Upper lobe of left lung (tissue), 6 donors: ENCODE measurements at places on chromosomes 16 and 17.
A peak's percentile ranks its signal among the peaks of the same experiment; 100 is the strongest.

- no peak for DNase-seq
Measured at GRCh38 chr16:46976550-46976949, 3.1 kb upstream of the DNAJA2 start.

- peak; percentile 39 for DNase-seq
Measured at GRCh38 chr17:78736526-78737079, 45.5 kb downstream of the CYTH1 start.

GRCh38 chr16:82750068-82750467 is 123.3 kb downstream of the CDH13 start:
- DNase-seq = no peak

DNA sequence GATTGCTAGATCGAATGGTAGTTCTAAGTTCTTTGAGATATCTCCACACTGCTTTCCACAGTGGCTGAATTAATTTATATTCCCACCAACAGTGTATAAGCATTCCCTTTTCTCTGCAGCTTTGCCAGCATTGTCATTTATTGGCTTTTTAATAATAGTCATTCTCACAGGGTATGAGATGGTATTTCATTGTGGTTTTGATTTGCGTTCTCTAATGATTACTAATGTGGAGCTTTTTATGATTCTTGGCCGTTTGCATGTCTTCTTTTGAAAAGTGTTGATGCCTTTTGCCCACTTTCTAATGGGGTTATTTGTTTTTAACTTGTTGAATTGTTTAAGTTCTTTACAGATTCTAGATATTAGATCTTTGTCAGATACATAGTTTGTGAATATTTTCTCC is 36.5 kb upstream of the BCAS3 start:
- DNase-seq = no peak

DNA sequence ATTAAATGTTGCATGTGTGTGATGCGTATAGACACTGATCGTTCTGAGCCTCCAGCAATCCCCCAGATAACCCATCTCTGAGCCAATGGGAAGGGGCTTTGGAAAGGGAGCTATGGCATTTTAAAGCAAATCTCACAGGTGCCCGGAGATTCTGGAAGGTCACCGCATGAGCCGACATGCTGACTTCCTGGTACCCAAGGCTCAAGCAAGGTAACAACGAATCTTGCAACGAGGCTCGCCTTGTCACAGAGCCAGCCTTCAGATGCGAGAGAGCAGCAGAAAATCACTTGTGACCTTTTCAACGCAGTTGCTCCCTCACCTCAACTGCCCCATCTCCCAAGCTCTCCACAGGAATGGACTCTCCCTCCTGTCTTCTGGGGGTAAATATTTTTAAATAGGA is 154.8 kb upstream of the CDH5 start:
- DNase-seq = no peak

GRCh38 chr16:29708917-29709600 is 30.1 kb downstream of the QPRT start:
- no peak for DNase-seq

DNA sequence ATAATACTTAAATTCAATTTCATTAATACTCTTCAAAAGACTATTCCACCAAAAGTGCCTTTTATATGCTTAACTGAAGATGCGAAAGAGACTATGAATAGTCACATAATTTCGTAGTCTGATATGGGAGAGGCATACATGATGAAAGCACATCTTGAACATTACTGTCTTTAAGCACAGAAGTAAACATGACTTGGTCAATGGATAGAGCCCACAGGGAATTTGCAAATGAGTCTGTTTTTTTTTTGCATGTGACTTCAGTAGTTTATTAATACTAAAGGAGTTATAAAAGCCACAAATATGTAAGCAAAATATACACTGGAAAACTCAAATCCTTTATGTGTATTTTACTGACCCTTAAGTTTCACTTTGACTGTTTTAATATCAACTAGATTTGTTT is 15.9 kb downstream of the ADPRM start:
- no peak for DNase-seq

DNA sequence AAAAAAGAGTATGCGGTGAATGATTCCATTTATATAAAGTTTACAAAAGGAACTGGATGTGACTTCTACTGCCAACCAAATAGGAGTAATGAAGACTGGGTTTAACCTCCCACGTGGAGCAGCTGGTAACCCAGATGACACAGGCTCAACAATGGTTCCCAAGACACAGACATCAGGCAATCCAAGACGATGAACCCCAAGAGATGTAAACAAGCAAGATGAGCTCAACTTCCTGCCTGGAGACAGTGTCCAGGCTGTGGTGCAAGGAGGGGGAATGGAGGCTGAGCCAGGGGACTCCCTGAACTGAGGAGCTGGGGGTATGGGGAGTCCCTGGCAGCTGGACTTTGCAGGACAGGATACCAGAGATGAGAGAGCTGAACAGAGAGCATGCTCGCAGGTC is 104.7 kb downstream of the LITAF start:
- DNase-seq = no peak

DNA sequence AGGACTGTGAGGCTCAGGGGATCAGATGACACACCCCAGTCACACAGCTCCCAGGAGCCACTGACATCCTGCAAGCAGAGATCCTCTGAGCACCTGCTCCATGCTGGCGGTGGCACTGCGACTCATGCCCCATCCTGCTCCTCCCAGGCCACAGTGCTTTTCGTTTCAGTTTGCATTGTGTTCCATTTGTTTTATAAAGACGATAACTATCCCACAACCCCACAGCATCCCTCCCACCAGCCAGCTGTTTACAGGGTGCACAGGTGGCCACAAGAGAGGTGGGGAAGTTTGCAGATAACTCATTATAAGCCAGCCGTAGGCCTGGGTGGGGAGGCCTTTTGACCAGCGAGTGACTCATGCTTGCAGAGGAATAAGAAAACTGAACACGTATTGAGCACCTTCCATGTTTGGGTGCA is 28.2 kb downstream of the BCO1 start:
- no peak for DNase-seq

- no peak for DNase-seq
Measured at GRCh38 chr17:62662855-62663254, 35.4 kb downstream of the MRC2 start.

DNA sequence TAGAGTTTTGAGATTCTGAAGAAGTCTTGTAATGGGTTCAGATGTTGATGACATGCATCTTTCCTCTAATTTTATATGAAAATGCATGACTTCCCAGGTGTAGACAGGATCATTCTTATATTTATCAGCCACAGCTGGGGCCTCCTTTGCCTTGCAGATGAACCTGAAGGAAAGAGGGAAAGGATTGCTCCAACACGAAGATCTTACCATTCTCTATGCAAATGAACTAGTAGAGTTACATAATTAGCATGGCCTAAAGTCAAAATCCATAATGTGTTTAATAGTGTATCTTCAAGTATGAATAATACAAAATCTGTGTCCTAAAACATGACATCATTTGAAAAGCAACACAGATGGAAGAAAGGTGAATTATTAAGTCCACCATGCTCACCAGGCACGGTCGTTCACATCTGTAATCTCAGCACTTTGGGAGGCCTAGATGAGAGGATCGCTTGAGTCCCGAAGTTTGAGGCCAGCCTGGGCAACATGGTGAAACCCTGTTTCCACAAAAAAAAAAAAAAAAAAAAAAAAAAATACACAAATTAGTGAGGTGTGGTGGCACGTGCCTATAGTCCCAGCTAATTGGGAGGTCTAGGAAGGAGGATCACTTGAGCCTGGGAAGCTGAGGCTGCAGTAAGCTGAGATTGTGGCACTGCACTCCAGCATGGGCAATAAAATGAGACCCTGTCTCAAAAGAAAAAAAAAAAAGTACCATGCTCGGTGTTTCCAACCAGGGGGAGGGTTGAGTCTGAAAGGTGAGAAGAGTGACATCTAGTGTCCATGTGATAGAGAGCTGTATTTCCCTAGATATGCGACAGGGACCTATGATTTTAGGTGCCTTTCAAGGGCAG is 6.3 kb downstream of the VWA3A start:
- DNase-seq = no peak

DNA sequence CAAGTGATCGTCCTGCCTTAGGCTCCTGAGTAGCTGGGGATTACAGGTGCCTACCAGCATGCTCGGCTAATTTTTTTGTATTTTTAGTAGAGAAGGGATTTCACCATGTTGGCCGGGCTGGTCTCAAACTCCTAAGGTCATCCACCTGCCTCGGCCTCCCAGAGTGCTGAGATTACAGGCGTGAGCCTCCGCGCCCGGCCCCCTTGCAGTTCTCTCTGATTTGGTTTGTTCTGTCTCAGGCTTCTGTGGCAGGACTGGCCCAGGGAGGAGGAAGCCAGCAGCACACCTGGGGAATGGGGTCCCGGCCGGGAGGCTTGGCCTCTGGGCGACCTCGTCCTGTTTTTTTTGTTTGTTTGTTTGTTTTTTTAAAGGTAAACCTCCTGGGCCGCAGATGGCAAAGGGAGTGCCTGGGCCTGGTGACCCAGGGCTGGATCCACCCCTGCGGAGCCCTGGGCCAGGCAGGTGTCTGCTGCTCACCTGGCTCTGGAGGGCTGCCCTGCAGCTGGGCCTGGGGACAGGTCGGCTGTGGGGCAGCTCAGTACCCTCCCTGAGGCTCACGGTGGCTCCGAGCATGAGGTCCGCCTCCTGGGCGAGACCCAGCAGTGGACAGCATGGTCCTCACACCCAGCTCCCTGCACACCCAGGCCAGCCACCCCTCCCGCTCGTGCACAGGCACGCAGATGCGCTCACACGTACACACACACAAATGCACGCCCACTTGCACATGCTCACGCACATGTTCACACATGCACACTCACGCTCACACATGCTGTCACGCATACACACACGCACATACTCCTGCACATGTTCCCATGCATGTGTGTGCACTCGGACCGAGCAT is 3.3 kb upstream of the NUDT16L1 start:
- no peak for DNase-seq

- DNase-seq = no peak
Measured at GRCh38 chr17:1720856-1721386, 3.6 kb upstream of the WDR81 start.

- DNase-seq = no peak
Measured at GRCh38 chr17:38564254-38564837, 41.4 kb downstream of the SRCIN1 start.

DNA sequence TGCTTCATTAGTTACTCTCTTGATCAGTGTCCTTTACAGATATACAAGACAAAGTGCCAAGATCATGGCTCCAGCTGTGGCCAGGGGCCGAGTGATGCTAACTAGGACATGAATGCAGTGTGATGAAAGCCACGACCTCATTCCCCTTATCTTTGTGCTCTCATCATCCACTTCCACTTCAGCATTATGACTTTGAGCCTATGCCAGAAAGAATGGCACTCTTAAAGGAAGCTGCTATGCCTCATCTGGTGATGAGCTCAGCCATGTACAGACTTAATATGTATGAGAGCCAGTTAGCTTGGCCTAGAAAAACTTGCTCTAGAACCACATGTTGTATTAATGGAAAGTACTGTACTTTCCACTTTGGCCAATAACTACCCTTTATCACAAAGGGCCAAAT is 179.1 kb downstream of the TOX3 start:
- DNase-seq = no peak

DNA sequence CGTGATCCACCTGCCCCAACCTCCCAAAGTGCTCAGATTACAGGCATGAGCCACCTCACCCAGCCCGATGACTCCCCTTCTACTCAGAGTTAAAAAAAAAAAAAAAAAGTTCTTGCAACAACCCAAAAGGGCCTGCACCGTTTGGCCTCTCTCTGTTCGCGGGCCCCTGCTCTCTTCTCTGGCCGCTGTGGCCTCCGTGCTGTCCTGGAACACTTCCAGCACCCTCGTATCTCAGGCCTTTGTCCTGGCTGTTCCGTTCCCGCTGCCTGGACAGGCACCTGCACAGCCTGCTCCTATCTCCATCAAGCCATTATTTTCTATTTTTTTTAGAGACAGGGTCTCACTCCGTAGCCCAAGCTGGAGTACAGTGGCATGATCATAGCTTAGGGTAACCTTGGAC is 10.8 kb downstream of the MYO1C start:
- DNase-seq = no peak

DNA sequence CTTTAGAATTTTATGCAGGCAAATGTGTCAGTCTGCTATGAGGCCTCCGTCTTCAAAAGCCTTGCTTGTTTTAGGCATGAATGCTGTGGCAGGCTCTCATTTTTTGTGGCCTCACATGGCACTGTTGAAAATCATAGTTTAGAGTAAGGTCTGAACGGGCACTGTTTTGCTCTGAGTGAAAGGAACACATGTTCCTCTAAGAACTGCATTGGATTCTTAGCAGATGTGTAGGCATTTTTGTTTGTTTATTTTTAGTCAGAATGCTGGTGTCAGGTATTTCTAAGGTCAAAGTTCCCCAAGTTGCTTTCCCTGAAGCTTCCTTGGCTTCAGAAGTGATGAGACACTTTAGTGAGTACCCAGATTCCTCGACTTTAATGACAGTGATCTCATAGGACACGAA is 173.7 kb downstream of the HS3ST3B1 start:
- no peak for DNase-seq

DNA sequence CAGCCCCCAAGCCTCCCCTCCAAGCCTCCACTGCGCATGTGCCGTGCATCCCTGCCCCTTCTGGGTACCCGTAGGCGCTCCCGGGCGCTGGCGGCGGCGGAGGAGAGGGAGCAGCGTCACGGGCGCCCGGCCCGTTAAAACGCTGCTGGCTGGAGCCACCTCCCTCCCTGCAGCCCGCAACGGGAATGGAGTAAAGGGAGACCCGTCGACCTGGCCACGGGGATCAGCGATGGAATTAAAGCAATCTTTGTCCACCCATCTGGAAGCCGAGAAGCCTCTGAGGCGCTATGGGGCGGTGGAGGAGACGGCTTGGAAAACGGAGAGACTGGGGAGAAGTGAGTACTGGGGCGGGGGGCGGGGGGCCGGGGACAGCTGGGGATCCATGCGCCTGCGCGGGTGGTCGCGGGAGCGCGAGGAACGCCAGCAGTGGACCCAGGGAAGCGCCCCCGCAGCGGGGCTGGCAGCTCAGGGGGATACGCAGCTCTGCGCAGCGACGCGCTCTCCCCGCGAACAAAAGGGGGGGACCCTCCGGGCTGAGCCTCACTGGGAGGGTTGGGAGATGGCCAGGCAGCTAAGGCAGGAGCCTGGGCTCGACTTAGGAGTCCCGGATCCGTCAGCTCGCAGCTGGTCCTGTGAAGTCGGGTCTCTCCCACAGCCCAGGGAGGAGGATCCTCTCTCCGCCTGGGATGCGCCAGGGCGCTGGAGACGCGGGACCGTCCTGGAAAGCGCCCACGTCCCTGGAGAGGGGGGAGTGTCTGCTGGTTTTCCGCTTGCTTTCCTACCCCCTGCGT is at the start of gene BMERB1:
TSS of gene BMERB1 (plus strand) at position 164 of the 791 bp plus-strand sequence. CDS start at position 230, 66 bp downstream.
- DNase-seq = peak; percentile 89

DNA sequence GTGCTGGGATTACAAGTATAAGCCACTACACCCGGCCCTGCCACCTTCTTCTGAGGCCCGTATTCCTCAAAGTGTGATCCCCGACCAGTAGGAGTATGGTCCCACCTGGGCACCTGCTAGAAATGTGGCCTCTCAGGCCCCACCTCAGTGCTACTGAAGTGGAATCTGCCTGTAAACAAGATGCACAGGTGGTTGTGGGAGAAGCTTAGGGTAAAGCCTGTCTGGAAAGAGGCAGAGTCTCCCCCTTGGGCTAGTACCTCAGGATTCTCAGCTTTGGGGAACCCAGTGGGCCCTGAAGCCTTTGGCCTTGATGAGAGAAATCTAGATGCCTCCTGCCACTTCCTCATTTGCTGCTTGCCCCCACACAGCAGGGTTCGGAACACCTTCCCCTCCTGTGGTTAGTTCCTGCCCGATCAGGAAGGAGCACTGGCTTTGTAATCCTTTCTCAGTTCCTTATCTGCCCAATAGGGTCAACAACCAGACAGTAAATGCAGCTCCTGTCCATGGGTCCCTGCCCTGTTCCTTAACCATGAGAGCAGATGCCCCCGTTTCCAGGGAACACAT is 25.2 kb downstream of the TK2 start:
- DNase-seq = peak; percentile 84

GRCh38 chr17:63082952-63083351 is 116.9 kb downstream of the TANC2 start:
- DNase-seq = no peak
